Cortex of kidney (tissue), 1 donor: ENCODE measurements at places on chromosomes 16 and 17.

DNA sequence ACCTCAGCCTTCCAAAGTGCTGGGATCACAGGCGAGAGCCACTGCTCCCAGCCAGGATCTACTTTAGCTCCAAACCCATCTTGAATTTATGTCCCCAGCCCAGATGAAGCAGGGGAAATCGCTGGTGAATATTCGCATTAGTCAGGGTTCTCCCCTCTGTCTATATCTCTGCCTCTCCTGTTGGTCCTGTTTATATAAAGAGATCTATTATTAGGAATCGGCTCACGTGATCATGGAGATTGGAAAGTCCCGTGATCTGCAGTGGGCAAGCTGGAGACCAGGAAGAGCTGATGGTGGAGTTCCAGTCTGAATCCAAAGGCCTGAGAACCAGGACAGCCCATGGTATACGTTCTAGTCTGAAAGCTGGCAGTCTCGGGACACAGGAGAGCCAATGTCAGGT is 382.8 kb downstream of the SEC14L1 start:
- no peak for DNase-seq

DNA sequence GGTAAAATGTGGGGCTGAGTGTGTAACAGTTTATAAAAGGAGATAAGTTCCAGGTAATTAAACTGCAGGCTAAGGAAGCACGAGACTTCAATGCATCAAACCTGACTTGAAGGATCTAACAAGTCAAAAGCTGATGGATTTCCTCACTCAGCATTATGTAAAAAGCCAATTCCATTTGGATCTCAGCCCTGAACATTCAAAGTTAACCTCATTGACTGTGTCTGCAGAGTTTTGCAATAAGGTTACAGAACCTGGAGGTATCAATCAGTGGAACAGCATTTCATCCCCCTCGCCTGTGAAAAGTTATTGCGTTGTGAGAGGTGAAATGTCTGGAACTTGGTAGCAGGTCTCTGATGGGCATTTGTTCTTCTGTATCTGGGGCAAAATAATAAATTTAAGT is 317.8 kb downstream of the GRIN2A start:
- no peak for DNase-seq

- no peak for DNase-seq
Observed at GRCh38 chr17:3005696-3006095, 57.7 kb downstream of the OR1D5 start.

GRCh38 chr16:53494636-53495035 is 8.4 kb downstream of the AKTIP start:
- no peak for DNase-seq

DNA sequence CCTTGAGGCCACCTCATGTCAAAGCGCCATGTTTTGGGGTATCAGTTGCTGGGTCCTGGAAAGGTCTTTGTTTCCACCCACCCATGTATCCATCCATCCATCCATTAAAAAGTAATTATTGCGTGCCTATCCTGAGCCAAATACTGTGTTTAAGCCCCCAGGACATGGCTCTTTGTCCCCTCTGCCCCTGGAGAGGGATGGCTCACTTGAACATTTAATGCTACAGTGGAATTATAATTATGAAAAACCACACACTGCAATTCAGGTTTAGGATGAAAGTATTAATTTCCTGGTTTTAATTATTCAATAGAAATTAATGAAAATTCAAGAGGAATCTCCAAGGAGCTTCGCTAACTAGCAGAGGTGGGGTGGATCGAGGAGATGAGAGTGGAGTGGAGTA is 97.8 kb downstream of the MGAT5B start:
- no peak for DNase-seq

- DNase-seq, result no peak
Observed at GRCh38 chr17:10368561-10368960, 4.2 kb downstream of the MYH13 start.

- DNase-seq, result no peak
Observed at GRCh38 chr17:32604966-32605365, 118.2 kb downstream of the CDK5R1 start.

DNA sequence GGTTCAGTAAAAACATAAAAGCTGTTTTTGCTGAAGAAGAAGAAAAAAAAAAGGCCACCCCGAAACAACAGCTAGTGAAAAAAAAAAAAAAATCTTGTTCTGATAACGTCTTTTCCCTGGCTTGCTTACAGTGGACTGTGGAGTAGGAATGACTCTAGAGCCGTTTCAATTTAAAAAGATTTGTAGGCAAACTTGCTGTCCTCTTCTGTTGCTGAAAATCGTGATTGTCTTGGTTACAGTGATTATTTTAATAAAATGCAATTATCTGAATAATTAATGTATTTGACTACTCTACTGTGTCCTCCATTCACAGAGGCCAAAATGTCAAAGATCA is 190.6 kb upstream of the TBX2 start:
- DNase-seq, result no peak

DNA sequence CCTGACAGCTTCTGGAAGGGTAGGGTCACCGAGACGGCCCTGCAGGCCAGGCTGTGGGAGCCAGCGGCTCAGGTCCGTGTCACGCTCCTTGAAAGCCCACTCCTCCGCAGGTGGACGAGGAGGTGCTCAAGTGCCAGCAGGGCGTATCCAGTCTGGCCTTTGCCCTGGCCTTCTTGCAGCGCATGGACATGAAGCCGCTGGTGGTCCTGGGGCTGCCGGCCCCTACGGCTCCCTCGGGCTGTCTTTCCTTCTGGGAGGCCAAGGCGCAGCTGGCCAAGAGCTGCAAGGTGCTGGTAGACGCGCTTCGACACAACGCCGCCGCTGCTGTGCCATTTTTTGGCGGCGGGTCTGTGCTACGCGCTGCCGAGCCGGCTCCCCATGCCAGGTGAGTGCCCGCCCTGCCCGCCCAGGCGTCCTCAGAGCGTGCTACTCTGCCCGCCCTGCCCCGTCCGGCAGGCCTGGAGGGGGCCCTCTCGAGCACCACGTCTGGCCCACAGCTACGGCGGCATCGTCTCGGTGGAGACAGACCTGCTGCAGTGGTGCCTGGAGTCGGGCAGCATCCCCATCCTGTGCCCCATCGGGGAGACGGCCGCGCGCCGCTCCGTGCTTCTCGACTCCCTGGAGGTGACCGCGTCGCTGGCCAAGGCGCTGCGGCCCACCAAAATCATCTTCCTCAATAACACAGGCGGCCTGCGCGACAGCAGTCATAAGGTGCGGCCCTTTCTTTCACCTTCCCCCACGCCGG is 1.3 kb downstream of the NAGS start:
- no peak for DNase-seq

DNA sequence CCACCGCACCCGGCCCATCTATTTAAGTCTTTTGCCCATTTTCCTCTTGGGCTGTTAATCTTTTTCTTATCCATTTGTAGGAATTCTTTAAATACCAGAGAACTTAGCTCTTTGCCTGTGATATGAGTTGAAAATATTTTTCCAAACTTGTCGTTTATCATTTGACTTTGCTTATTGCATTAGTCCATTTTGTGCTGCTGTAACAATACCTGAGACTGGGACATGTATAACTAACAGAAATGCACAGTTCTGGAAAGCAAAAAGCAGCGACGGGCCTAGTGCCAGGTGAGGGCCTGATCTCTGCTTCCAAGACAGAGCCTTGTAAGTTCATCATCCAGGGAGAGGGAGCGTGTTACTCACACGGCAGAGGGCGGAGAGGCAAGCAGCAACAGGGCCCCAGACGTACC is 25.6 kb upstream of the BHLHA9 start:
- DNase-seq, result no peak

DNA sequence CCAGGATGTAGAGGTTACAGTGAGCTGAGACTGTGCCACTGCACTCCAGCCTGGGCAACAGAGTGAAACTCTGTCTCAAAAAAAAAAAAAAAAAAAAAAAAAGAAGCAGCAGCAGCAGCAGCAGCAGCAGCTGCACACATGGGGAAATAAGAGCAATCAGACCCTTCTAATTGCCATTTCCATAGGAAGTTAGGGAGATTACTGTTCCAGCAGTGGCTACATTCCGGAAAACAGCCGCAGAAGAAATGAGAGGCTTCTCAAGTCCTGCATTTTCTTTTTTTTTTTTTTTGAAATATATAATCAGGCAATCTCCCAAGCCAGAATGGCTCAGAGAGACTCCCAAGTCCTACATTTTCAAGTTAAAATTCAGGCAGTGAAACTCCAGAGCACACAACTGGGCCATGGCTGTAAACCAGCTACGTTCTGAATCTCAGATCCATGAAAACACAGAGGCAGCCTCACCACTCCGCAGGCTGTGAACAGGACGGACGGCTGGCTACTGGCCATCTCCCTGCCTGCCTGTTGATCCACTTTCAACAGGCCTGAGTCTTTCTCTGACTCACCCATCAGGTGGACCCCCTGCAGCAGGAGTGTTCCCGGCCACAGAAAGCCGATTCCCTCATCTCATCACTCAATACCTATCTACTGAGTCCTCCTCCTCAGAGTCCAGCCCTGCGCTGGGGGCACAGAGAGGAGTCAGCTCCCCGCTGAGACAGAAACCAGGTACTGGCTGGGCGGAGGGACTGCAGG is 15.0 kb downstream of the TRPV1 start:
- DNase-seq, result no peak

DNA sequence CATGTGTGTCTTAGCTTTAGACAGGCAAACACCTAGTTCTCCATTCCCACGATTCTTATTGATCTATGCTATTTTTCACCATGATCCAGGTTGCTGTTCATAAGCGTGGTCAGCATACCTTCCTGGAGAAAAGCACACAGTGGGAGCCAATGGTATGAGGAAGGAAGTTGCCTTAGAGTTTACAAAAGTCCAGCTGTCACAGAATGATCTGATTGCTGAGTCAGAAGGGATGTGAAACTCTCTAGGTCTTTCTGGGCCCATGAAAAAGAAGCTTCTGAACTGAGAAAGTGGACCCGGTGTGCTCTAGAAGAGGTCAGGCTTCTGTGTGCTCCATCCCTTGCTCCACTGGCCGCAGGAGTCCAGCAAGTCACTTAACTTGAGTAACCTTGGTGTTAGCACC is 71.0 kb upstream of the CCL1 start:
- DNase-seq, result no peak

GRCh38 chr17:77127735-77128361 is 12.9 kb upstream of the SEC14L1 start:
- no peak for DNase-seq

- DNase-seq, result no peak
Observed at GRCh38 chr16:75202069-75202590, 4.8 kb downstream of the CTRB2 start.

- no peak for DNase-seq
Observed at GRCh38 chr16:72174726-72175125, 2.8 kb upstream of the PMFBP1 start.

DNA sequence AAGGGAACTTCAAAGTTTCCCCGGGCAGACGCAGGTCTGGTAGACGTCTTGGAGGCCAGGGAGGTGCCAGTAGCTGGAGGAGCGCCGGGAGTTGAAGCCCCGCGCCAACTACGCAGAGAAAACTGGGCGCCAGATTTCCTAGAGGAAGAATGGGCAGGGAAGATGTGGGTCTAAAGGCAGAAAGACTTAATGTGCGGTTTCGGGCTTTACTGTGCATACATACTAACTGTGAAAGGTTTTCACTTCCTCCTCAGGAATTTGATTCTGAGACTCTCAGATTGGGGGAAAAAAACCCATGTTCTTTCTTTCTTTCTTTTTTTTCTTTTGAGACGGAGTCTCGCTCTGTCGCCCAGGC is 331 bp upstream of the ZNF287 start:
- no peak for DNase-seq

- DNase-seq, result no peak
Observed at GRCh38 chr16:82476786-82477185, 150.0 kb upstream of the CDH13 start.
